AG20443 (cell line): ENCODE measurements at places on chromosomes 5 and 9.

GRCh38 chr5:531101-531748 is 7.0 kb upstream of the SLC9A3 start:
- DNase-seq = no peak

DNA sequence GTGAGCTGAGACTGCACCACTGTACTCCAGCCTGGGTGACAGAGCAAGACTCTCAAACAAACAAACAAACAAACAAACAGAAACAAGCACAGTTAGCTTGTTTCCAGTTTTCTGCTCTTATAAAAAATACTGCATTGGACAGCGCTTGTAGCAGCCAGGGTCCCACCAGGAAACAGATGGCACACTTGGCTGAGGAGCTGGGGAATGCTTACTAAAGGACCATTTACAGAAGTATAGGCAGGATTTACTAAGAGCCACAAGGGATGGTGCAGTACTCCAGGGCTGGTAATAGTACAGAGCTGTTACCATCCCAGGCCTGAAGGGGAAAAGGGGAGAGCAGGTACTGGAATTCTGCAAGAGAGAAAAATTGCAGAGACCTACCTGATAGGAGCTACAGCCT is 5.2 kb upstream of the ANKS6 start:
- DNase-seq = no peak

GRCh38 chr5:147188200-147189108 is 46.4 kb upstream of the STK32A start:
- peak; percentile 80 for DNase-seq

DNA sequence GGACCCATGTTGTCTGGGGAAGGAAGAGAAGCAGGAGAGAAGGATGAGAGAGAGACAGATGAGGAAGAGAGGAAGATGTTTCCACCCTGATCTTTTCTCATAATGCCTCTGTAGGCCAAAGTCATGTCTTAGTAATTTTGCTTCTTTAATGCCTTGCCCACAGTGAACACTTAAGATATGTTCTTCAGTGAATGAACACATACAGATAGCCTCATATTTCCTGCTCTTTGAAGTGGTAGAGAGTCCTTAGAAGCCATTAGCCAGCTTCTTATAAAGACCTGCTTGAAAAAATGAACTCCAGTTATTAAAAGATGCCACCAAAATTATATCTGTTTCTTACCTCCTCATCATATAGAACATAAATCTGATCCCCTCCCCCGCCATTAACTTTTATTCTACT is 244.4 kb downstream of the CD180 start:
- DNase-seq = no peak

DNA sequence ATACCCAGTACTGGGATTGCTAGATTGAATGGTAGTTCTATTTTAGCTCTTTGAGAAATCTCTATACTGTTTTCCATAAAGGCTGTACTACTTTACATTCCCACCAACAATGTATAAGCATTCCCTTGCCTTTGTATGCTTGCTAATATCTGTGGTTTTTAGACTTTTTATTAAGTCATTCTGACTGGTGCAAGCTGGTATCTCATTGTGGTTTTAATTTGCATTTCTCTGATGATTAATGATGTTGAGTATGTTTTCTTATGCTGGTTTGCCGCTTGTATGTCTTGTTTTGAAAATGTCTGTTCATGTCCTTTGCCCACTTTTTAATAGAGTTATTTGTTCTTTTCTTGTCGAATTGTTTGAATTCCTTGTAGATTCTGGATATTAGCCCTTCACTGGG is 512.7 kb upstream of the PAPPA start:
- DNase-seq = no peak

GRCh38 chr5:136166909-136167308 is 26.1 kb downstream of the SMIM32 start:
- DNase-seq = no peak

- peak; percentile 62 for DNase-seq
Observed at GRCh38 chr5:140609126-140609525, 23.8 kb downstream of the CD14 start.

GRCh38 chr5:68862560-68862959 is 231.3 kb upstream of the SLC30A5 start:
- DNase-seq = no peak

DNA sequence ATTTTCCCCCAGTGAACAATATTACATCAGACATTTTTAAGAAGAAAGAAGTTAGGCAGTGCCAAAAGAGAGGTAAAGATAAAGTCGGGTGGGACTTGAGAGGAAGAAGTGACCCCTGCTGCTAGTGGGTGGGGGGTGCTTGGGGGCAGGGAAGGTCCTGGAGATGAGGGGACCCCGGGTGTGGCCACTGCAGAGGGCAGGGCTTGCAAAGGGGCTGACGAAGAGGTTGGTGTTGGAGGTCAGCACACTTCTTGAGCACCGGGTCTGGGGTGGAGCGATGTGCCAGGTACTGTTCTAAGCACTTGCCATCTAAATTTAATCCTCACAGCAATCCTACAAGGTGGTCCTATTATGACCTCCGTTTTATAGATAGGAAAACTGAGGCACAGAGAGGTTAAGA is 62.0 kb downstream of the AMBP start:
- no peak for DNase-seq

- no peak for DNase-seq
Observed at GRCh38 chr9:113501129-113501686, 37.7 kb downstream of the RGS3 start.

DNA sequence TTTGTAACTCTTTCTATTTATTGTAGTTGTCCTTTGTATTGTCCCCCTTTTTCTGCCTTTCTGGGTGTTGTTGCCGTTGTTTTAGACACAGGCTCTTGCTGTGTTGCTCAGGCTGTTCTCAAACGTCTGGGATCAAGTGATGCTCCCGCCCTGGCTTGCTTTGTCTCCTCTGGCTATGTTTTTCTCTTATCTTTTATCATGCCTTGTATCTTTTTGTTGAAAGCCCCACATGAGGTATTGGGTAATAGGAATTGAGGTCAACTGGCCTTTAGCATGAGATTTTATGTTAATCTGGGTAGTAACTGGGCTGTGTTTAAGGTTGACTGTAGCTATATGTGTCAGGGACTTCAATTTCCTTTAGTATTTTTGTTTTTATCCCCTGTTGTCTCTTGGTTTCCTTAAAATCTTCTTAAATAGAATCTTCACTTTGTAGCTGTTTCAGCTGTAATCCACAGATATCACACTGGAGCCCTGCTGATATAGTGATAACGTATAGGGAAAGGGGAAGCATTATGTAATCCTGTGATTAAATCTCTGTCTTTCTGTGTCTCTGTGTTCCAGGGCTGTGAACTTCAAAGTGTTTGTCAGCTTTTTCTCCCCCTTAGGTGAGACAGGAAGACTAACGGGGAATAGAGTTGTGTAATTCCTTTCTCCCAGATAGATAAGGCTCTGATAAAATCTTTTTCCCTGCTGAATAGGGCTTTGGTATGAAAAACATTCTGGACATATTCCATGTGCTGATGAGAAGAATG is 25.9 kb upstream of the CACNA1B start:
- no peak for DNase-seq

DNA sequence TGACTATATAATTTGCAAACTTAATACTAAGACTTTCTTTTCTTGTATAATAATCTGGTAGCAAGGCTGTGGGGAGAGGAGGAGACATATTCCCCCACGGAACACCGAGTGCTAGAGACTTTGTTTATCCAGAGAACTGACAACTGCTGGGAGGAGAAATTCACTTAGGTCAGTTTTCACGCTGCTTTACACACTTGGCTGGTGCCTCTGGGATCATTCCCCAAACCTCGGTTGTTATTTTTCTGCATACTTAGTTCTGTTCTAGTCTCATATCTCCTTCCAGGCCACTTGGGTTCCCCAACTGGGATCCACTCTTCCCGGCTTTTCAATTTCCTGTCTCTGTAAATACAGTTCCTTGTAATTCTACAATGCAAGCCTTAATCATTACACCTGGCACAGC is 238.2 kb upstream of the ADAMTS16 start:
- DNase-seq = no peak
